NCI-H2081 treated with DMSO at 0.1 percent for 48 hours (cell line): ENCODE measurements at places on chromosomes 7 and 10.

GRCh38 chr7:108008240-108008639, 5.3 kb upstream of the LAMB1 start:
- DNase-seq: no peak

GRCh38 chr10:64097391-64098122, 576.4 kb downstream of the REEP3 start:
- no peak for DNase-seq

DNA sequence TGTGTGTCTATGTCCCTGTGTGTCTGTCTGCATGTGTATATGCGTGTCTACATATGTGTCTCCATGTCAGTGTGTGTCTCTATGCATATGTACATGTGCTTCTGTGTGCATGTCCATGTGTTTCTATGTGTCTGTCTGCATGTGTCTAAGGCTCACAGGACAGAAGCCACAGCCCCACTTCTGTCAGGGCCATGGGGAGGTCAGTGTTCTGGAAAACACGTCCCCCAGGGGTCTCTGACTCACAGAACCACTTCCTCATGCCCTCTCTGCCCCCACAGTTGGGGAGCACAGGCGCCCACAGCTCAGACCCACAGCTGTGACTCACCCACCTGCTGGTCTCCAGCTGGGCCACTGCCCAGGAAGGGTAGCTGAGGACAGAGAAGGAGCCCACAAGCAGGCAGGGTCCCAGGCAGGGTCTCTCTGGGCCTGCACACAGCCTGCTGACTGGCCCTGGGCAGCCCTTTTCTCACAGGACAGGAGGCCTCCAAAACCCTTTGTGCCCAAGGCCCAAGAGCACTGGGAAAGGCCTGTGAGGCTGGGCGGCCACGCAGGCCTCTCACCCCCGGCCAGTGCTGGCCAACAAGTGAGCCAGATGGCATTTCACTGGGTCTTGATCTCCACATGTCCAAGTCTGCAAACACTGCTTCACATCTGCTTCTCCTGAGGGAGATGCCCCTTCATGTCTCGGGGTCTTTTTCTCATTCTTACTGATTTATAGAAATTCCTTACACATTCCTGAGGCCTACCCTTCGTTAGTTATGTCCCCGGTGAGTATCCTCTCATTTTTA, 102.9 kb upstream of the FAM20C start:
- no peak for DNase-seq

- DNase-seq: no peak
These were observed 12.1 kb downstream of the CSTF2T start for GRCh38 chr10:51687296-51687695.

DNA sequence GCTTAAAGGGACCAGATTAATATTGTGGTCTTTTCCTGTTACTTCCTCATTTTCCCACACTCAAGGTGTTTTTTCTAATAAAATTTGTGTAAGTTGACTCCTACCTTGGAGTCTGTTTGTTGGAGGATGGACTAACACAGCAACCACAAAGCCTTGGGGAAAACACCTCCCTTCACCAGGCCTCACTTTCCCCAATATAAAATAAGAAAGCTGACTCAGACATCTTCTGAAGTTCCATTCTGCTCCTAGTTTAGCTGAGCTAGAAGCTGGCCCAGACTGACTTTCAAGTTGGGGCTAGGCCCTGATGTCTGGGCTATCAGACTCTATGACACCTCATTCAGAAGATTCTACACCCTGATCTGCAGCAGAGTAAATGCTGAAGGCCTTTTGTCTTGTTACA, 73.0 kb upstream of the ADRB1 start:
- DNase-seq: no peak

GRCh38 chr10:55628260-55628701, 732.8 kb downstream of the ZWINT start:
- DNase-seq: no peak

- peak; percentile 95 for DNase-seq
These were observed 528 bp upstream of the TNRC18 start for GRCh38 chr7:5423976-5424748.

- no peak for DNase-seq
These were observed 781 bp downstream of the ZNF727 start for GRCh38 chr7:64046041-64046389.

DNA sequence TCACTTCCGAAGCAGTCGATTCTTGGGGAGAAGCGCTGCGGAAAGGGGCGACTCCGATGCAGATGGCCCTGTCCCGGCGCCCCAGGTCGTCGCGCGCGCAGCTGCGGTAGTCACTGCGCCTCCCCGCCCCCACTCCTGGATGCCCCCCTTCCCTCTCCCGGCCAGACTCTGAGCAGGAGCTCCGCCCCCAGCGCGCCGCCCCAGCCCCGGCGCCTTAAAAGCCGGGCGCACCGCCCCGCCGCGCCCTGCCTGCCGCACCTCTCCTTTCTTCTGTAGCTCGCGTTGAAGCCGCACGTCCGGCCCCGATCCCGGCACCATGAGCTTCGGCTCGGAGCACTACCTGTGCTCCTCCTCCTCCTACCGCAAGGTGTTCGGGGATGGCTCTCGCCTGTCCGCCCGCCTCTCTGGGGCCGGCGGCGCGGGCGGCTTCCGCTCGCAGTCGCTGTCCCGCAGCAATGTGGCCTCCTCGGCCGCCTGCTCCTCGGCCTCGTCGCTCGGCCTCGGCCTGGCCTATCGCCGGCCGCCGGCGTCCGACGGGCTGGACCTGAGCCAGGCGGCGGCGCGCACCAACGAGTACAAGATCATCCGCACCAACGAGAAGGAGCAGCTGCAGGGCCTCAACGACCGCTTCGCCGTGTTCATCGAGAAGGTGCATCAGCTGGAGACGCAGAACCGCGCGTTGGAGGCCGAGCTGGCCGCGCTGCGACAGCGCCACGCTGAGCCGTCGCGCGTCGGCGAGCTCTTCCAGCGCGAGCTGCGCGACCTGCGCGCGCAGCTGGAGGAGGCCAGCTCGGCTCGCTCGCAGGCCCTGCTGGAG, at the start of gene INA:
Gene INA, plus strand, starts transcription at position 243 of the 817 bp plus-strand sequence. Its CDS starts 74 bp downstream, at position 317.
- peak; percentile 18 for DNase-seq

DNA sequence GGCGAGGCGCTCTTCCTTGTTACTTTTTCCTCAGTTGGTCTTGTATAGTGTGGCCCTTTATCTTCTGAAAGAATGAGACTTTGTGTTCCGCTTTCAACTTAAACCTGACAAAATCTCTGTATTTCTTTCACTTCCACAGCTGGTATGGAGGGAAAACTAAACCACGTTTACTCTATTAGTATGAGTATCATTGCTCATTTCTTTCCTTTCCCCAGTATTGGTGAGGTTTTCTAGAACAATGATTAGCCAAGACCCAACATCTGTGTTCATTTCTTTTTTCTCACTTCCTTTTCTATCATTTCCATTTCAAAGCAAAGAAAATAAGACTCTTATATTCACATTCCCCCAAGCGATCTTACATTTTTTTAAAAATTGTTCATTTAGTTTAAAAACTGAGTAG, 165.3 kb downstream of the PAXIP1 start:
- no peak for DNase-seq

- DNase-seq: no peak
These were observed 8.2 kb downstream of the MYOF start for GRCh38 chr10:93473804-93474472.

- DNase-seq: no peak
These were observed 72.0 kb downstream of the FAM53B start for GRCh38 chr10:124672181-124672638.

GRCh38 chr10:95133997-95134396, 60.0 kb upstream of the ACSM6 start:
- DNase-seq: no peak

DNA sequence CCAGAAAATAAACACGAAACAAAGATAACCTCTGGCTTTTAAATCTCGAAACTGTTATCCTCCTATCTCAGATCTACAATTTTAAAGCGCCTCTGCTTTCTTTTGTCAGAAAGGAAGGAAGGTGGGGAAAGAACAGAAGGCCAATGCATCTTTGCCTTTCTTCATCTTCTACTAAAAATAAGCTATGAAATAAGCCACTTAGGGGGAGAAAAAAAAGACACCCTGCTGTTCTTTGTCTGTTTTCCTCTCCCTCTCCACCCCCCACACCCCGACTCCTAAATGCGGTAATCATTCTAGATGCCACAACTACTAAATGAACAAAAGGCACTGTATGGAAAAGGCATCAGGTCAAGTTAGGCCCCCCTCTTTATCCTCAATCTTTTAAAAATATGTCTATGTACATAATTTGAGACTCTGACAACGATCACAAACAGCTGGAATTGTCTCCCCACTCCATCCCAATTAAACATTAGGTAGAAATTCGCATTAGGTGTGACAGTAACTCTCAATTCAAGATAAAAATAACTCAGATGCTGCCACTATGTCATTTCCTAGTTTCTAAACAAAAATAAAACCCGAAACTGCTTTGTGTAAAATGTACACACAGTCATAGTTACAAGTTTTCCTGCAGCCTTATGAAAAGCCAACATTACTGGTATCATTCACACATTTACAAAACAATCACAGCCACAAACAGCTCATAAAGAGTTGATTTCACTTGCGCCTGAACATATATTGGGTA, 2.4 kb downstream of the UBE2H start:
- no peak for DNase-seq

DNA sequence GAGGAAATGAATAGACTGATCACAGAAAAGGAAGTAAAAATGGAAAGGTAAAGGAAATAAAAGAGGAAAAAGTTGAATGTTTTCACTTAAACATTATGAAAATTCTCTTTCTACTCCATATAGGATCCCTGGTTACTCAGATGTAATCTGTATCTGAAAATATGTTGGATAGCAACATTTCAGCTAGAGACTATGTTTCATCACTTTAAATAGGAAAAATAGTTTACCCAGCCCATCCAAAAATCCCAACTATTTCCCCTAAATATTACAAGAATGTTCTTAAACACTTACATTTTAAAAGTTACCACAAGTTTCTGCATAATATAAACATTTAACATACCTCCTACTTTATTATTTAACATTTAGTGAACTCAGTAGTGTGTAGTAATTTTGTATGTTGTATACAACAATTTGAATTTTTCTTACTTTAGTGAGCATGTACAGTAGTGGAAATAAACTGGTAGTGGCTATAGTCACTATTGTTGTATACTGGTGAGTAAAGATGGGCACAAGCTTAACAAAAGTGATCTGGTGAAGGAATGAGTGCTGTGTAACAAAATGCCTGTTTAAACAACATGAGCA, 27.1 kb downstream of the SLF2 start:
- no peak for DNase-seq

- no peak for DNase-seq
These were observed 803 bp upstream of the STK31 start for GRCh38 chr7:23709081-23709750.

DNA sequence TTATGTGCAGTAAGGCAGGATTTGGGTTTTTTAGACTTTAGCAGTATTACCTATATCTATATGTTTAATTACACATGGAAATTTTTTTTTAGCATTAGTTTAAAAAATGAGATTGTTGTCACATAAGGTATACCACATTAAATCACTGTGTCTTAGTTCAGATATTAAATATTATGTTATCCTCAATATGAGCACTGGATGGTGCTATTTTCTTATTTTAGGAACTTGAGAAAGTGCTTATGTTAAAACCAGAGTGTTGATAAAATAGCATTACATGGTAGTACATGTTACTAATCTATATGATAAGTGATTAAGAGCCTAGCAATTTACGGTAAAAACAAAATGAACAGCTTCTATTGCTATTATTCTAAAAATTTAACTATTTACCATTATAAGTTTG, 28.8 kb downstream of the MIOS start:
- DNase-seq: no peak

- DNase-seq: no peak
These were observed 186.8 kb downstream of the CUX1 start for GRCh38 chr7:102004229-102004628.

DNA sequence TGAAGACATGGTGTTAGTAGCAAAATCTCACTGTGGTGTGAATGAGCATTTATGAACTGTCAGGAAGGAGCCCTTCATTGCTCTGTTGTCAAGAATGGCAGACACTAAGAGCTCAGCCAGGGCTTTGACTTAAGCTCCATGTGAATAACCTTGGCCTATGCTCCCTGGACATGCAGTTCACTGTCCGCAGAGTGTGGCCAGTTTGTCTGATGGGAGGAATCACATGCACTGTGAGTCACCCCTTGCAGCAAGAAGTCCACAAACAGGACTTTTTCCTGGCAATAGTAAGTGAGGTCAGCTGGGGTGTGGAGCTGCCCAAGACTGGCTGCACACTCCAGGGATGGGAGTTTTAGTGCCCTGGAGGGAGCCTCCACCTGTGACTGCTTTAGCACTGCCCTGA, 49.5 kb downstream of the ZNF37A start:
- DNase-seq: no peak

- no peak for DNase-seq
These were observed 11.8 kb upstream of the OPN4 start for GRCh38 chr10:86642499-86642898.
